ENCODE measurements at places on chromosomes 4 and X. TPM values are rescaled to one million over a fixed set of nuclear protein-coding genes. Genes with fewer than 3 reads are reported as not detected.

DNA sequence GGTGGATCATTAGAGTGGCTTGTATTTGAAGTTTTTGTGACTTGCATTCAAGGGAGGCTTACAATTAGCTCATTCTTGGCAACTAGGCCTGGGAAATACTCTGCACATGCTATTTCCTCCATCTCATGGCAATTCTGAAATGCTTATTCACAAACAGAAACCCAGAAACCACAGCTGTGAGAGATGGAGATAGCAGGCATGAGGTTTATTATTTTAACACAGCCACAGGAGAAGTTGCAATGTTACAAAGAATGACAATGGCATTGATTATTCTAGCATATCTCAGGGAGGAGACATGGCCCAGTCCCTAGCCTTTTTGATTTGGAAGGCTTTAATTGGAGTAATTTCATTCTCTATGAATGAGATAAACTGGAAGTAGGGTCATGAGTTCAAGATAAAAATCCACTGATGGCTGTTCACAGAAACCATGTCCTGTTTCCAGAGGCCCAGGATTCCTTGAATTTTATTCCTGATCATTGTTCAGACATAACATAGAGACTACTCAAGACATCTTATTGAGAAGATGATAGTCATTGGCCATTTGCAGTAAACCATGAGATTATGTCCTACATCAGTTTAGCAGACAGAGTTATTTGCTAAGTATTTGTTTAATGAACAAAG is 123.9 kb downstream of the MID1 start:
- H3K4me3 ChIP-seq = no peak overlapping the region
- H3K36me3 ChIP-seq = no peaks in the 10 kb centered on the region
- no peak overlapping the region for H3K27ac ChIP-seq
- no peaks in the 10 kb centered on the region for H3K4me1 ChIP-seq
- DNase-seq = no peak

DNA sequence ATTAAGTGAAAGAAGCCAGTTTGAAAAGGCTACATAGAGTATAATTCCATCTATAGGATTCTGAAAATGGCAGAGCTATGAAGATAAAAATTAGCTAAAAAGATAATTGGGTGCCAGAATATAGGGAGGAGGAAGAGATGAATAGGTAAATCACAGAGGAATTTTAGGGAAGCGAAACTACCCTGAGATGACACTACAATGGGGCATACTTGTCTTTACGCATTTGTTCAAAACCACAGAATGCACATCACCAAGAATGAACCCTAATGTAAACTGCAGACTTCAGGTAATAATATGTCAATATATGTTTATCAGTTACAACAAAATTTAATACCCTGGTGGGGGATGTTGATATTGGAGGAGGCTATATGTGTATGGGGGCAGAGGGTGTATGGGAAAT is 1342.9 kb downstream of the ADGRL3 start:
- no peaks in the 10 kb centered on the region for H3K4me1 ChIP-seq
- DNase-seq = no peak
- H3K4me3 ChIP-seq = no peak overlapping the region
- H3K36me3 ChIP-seq = no peaks in the 10 kb centered on the region

GRCh38 chrX:121336831-121337421 is 289.5 kb downstream of the GLUD2 start:
- no peaks in the 10 kb centered on the region for H3K4me1 ChIP-seq
- no peaks in the 10 kb centered on the region for H3K27me3 ChIP-seq
- DNase-seq = no peak
- no peak overlapping the region for H3K27ac ChIP-seq

Gene ARHGAP24
- 28.7 TPM for total RNA-seq

DNA sequence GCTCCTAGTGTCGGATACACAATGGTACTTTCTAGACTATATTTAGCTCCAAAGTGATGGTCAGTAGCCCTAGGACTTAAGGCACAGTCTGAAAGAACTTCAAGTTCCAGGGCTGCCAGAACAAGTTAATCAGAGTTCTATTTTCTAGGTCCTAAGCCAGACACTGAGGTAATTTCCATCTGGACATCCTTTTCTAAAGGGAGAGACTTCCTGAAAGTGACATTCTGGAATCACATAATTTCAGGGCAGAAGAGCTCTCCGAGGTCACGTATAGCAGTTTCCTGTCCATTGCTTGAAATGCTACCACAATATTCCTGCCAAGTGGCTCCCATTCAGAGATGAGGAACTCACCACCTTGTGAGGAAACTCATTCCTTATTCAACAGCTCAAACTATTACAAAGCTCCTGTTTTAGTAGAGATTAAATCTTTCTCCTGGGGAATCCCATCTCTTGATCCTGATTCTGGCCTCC is 117.9 kb downstream of the COL25A1 start:
- no peak for DNase-seq
- no peak overlapping the region for H3K4me3 ChIP-seq
- H3K36me3 ChIP-seq = no peaks in the 10 kb centered on the region
- no peak overlapping the region for H3K27ac ChIP-seq
- peaks cover 6% of the 10 kb centered on the region for H3K4me1 ChIP-seq

- no peaks in the 10 kb centered on the region for H3K4me1 ChIP-seq
- no peaks in the 10 kb centered on the region for H3K27me3 ChIP-seq
- no peak for DNase-seq
Measured at GRCh38 chrX:54416965-54417364, 23.2 kb upstream of the TSR2 start.

- no peaks in the 10 kb centered on the region for H3K27me3 ChIP-seq
- no peak overlapping the region for H3K4me3 ChIP-seq
- no peak overlapping the region for H3K27ac ChIP-seq
- no peaks in the 10 kb centered on the region for H3K36me3 ChIP-seq
Measured at GRCh38 chrX:138777230-138777629, 65.7 kb upstream of the FGF13 start.

DNA sequence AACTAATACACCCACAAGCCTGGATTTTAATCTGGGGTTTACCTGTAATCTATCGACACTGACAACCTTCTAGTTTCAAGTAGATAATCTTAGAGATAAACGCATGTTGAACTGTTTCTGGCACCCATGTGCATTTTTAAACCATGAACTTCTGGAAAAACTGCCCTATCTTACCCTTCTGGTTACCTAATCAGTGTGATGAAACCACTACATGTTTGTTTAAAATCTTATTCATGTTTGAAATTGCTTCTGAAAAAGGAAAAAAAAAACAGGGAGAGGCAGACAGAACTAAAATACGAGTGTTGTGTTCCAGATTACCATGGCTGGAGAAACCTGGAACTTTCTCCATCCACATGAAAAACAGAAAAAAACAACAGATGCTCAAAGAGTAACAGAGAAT is 139.3 kb downstream of the MID1IP1 start:
- H3K36me3 ChIP-seq = no peaks in the 10 kb centered on the region
- H3K27me3 ChIP-seq = no peaks in the 10 kb centered on the region
- DNase-seq = no peak

Gene AFM
- not detected for total RNA-seq

- no peak overlapping the region for H3K27ac ChIP-seq
- no peak for DNase-seq
- no peaks in the 10 kb centered on the region for H3K4me1 ChIP-seq
- H3K4me3 ChIP-seq = no peak overlapping the region
Measured at GRCh38 chr4:1097553-1097952, 15.8 kb downstream of the RNF212 start.

Gene MAGEA2
- not detected for total RNA-seq

DNA sequence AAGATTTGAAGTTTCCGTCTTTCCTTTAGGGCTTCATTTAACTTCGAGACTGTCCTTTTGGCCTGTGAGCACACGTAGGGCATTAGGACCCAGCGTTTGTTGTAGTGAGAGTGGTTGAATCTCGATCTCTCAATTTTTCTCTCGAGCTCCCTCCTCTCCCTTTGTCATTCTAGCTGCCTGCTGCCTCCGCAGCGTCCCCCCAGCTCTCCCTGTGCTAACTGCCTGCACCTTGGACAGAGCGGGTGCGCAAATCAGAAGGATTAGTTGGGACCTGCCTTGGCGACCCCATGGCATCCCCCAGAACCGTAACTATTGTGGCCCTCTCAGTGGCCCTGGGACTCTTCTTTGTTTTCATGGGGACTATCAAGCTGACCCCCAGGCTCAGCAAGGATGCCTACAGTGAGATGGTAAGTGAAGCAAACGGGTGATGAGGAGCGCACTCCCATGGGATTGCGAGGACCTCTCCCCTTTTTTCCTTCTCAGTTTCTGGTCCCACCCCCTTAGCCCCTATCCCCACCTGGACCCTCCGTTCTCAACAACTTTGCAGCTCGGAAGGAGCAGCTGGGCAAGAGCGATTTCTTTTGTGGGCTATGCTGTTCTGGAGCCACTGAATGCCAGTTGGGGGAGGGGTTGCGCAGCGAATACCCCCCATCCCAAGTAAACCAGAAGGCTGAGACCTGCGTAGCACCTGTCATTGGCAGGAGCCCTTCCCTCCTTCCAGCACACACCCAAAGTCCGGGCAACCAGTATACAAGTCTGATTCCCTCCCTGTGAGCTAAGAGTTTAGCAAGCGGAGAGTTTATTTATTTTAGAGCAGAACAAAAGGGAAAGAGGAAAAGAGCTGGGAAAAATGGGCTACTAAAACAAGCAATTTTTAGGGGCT is at the start of gene TMEM35A:
Gene TMEM35A (plus strand): TSS at position 164 of the 883 bp plus-strand sequence. CDS start 124 bp downstream, at position 288.
- no peaks in the 10 kb centered on the region for H3K4me1 ChIP-seq
- H3K36me3 ChIP-seq = no peaks in the 10 kb centered on the region
- H3K27me3 ChIP-seq = no peaks in the 10 kb centered on the region
- H3K4me3 ChIP-seq = peak within 1 kb of the TSS; percentile 46

DNA sequence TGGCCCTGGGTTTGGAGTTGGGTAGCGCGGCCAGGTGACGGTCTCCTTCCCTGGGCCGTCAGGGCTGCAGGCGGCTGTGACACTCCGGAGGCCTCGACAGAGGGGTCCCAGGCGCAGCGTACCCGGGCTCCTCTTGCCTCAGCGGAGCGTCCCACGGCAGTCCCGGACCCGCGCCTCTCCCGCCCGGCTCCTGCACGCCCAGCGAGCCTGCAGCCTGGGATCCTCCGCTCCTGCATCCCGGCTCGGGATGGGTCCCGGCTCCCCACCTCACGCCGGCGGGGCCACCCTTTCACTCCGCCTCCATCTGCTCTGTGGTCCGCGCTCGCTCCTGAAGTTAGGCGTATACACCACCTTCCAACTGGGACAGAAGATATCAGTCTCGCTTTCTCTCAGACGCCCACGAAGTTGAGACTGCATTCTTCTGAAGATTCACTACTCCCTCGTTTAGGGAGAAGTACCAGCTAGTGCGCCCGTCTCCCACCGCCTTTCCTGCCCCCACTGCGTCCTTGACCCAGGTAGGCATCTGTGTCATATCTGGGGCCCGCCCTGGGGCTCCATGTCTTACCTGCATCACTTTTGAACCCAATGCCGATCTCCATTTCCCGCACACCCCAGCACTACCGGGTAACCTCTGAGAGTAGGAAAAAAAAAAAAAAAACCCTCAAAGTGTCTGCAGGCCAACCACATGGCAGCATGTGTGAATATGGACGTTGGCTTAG is 32.3 kb upstream of the KDR start:
- H3K36me3 ChIP-seq = no peaks in the 10 kb centered on the region
- H3K27ac ChIP-seq = no peak overlapping the region
- H3K27me3 ChIP-seq = peaks cover 7% of the 10 kb centered on the region
- no peak for DNase-seq
- H3K4me3 ChIP-seq = peak overlapping the region; percentile 33
- H3K4me1 ChIP-seq = no peaks in the 10 kb centered on the region

DNA sequence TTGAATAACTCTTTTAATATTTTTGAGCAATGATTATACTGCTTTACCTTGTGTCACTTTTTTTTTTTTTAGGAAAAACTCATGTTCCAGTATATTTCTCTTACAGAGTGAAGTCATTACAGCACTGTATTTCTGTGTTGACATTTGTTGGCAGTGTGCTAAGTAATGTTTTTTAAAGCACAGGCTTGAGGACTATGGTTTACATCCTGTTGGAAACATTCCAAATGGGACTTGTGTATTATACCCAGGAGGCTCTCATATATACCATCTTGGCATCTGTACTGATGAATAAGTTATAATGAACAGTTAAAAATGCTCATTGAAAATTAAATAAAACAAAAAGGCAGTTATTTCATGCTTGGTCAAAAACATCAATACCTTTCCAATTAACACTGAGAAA is 33.8 kb downstream of the CEP44 start:
- DNase-seq = no peak
- H3K36me3 ChIP-seq = peaks cover 29% of the 10 kb centered on the region
- no peak overlapping the region for H3K27ac ChIP-seq
- no peak overlapping the region for H3K4me3 ChIP-seq
- H3K27me3 ChIP-seq = no peaks in the 10 kb centered on the region

DNA sequence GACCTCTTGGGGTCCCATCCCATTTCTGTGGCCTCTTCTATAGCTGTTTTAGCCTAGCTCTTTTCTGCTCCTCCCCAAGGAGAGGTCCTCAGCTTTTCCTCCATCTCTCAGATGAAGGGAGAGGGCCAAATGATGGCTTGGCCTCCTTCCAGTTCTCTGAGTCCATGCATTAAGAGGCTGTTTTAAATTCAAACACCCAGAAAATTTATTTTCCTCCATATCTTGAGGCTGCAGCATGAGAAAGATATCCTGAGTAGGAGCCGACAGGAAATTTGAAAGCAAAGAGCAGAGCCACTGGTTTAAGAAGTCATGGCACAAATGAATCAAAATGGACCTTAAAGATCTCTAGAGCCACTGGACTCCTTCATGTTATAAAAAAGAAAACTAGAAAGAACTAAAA is 558.8 kb downstream of the MID1IP1 start:
- no peak overlapping the region for H3K4me3 ChIP-seq
- no peaks in the 10 kb centered on the region for H3K36me3 ChIP-seq
- no peaks in the 10 kb centered on the region for H3K27me3 ChIP-seq
- H3K27ac ChIP-seq = no peak overlapping the region

Gene F8A2
- total RNA-seq = not detected

- DNase-seq = no peak
- no peaks in the 10 kb centered on the region for H3K36me3 ChIP-seq
- H3K27me3 ChIP-seq = no peaks in the 10 kb centered on the region
- H3K27ac ChIP-seq = no peak overlapping the region
Measured at GRCh38 chr4:87738483-87738882, 60.9 kb upstream of the IBSP start.

- H3K27ac ChIP-seq = no peak overlapping the region
- peak; percentile 51 for DNase-seq
- H3K4me1 ChIP-seq = peaks cover 3% of the 10 kb centered on the region
- H3K27me3 ChIP-seq = no peaks in the 10 kb centered on the region
- H3K36me3 ChIP-seq = no peaks in the 10 kb centered on the region
Measured at GRCh38 chrX:45788941-45789348, 588.3 kb upstream of the DIPK2B start.

DNA sequence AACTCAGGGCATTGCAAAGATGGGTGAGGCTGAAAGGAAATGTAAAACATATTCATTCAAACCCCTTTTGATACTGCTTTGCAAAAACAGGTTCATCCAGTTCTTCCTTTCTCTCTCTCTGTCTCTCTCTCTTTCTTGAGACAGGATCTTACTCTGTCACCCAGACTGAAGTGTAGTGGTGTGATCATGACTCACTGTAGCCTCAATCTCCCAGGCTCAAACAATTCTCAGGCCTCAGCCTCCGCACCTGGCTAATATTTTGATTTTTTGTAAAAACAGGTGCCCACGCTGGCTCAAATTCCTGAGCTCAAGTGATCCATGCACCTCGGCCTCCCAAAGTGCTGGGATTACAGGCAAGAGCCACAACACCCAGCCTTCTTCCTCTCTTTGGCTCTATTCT is 15.6 kb upstream of the DCHS2 start:
- peaks cover 11% of the 10 kb centered on the region for H3K27me3 ChIP-seq
- no peak overlapping the region for H3K27ac ChIP-seq
- H3K4me3 ChIP-seq = no peak overlapping the region
- no peak for DNase-seq

Gene NOX1
- not detected for total RNA-seq

- H3K4me1 ChIP-seq = no peaks in the 10 kb centered on the region
- no peak for DNase-seq
- no peaks in the 10 kb centered on the region for H3K27me3 ChIP-seq
- no peak overlapping the region for H3K4me3 ChIP-seq
- no peaks in the 10 kb centered on the region for H3K36me3 ChIP-seq
Measured at GRCh38 chr4:4477391-4477790, 64.5 kb downstream of the STX18 start.

Data from lower lobe of right lung (tissue), 2 donors.